ENCODE measurements at places on chromosomes 13 and 19.

DNA sequence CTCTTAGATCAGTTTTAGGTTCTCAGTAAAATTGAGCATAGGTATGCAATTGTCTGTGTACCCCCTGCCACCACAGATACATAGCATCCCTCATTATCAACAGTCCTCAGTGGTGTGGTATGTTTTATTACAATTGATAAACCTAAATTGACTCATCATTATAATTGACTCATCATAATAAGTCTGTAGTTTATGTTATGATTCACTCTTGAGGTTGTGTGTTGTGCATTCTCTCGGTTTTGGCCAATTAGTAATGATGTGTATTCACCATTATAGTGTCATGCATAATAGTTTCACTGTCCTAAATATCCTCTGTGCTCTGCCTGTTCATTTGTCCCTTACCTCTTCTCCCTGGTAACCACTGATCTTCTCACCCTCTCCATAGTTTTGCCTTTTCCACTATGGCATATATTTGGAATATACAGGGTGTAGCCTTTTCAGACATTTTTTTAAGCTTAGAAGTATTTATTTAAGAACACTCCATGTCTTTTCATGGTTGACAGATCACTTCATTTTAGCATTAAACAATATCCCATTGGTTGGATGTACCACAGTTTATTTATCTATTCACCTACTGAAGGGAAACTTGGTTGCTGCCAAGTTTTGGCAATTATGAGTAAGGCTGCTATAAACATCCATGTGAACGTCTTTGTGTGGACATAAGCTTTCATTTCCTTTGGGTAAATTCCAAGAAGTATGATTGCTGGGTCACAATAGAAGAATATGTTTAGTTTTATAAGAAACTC, 1620.6 kb upstream of the MIR17HG start:
- DNase-seq, result peak; percentile 43

DNA sequence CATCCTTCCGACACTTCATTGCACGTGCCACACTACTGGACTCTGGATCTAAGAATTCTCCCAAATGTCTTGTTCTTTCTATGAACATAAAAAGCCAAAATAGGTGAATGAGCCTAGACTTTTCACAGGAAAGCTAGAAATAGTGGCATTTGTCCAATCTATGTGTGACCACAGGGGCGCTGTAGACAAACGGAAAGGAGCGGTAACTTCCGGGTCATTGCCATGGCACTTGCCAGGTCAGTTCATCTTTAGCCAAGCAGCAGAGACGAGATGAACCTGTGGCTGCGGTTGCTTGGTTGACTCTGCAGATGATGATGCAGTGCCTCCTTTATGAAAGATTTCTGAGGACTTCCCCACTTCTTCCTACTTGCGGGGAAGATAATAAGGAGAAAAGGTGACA, 65.6 kb downstream of the ADGRE1 start:
- no peak for DNase-seq

GRCh38 chr13:30058429-30058828, 208.0 kb upstream of the UBL3 start:
- no peak for DNase-seq

GRCh38 chr13:106489849-106490568, 45.5 kb downstream of the EFNB2 start:
- DNase-seq, result no peak

DNA sequence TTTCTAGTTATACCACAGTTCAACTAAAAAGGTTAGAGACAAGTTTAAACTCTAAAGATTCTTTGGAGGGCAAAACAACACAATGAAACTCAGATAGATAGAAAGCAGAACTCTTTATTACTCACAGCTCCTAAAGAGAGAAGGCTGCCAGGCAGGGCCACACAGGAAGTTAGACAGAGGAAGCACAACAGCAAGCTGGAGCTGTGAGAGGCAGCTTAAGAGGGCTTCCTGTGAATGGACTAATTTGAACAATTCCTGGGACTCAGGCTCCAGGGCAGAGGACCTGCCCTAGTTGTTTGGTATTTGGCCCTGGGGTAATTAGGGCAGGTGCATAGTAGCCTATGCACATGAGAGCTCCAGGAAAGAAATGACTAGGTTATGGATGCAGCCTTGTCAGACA, 803.6 kb downstream of the DIAPH3 start:
- DNase-seq, result no peak

GRCh38 chr19:1252821-1253513, 4.6 kb downstream of the MIDN start:
- DNase-seq, result peak; percentile 99

DNA sequence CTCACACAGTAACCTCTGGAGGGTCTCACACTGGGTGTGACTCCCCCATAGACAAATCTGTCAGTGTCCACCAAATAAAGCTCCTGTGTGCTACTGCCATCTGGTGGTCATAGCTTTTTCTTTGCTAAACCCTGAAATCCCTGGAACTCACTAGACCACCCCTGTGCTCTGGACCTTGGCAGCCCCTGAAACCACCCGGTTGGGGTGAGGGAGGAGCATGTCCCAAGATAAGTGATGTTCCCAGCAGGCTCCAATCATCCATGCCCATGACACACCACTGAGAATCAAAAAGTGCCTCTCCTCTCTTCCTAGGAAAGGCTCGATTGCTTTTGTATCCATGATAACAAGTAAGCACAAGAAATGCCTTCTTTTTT, 6.5 kb upstream of the HSD17B14 start:
- DNase-seq, result no peak

DNA sequence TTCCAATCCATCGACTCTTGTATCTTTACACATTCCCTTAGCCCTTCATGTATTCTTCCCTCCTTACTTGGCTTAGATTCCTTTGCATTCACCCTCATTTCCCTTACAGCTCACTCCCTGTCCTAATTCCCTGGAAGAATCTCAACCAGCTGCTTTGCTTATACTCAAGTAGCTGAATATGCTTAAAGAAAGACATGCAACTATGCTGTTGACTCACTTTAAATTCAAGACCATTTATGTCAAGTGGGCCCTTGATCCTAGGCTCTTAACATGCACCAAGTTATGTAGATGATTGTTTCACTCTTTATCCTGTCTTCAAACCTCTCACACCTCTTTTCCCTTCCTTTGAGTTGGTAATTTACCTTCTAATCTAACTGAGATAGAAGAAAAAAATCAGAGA, 7.4 kb downstream of the CCDC122 start:
- DNase-seq, result no peak

DNA sequence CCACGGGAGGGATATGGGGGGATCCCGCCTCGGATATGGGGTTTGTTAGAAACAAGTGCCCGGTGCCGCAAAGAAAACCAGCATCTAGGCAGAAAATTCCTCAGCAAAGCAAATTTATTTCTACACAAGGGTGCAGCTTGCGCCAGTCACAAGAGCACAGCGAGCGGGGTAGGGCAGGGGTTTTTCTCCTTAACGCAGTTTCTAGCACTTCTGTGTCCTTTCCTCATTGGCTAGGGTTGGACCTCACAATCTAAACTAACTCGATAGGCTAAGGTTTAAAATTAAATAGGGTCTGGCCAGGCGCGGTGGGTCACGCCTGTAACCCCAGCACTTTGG, 595 bp downstream of the ZNF440 start:
- peak; percentile 3 for DNase-seq

DNA sequence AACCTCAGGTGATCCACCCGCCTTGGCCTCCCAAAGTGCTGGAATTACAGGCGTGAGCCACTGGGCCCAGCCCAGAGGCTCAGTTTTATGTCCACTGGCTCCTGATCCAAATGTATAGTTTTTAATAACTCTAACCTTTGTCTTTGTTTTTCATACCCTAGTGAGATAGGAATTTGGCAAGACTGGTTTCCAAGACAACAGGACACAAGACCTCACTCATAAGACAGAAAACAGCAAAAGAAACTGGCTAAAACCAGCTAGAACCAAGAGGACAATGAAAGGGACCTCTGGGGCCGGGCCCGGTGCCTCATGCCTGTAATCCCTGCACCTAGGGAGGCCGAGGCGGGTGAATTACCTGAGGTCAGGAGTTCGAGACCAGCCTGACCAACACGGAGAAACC, 27.6 kb downstream of the CPT1C start:
- DNase-seq, result no peak

GRCh38 chr13:27112006-27112405, 59.6 kb downstream of the USP12 start:
- no peak for DNase-seq

- no peak for DNase-seq
Observed at GRCh38 chr13:107867701-107868661, 347.4 kb downstream of the LIG4 start.

DNA sequence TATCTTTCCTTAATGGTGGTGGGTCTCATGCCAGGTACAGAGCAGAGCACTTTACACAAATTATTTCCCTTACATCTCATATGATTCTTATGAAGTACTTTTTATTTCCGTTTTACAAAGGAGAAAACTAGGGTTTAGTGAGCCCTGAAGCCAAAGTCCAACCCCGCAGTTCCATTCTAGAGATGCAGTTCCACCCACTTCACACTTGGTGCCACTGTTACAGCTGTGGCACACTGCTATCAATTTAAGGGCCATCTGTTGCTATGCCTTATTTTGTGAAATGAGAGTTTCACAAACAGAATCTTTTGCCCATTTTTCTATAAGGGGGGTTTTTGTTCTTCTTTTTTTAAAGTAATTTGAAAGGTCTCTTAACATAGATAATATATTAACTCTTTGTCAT, 12.9 kb downstream of the MIPEP start:
- DNase-seq, result no peak

Data from T1000 (cell line).